HS-27A (cell line): ENCODE measurements at places on chromosomes 5 and 9.

- no peak for DNase-seq
Measured at GRCh38 chr9:113155911-113156588, 5.2 kb downstream of the SLC31A2 start.

GRCh38 chr9:34502891-34503290, 19.9 kb downstream of the ENHO start:
- no peak for DNase-seq

DNA sequence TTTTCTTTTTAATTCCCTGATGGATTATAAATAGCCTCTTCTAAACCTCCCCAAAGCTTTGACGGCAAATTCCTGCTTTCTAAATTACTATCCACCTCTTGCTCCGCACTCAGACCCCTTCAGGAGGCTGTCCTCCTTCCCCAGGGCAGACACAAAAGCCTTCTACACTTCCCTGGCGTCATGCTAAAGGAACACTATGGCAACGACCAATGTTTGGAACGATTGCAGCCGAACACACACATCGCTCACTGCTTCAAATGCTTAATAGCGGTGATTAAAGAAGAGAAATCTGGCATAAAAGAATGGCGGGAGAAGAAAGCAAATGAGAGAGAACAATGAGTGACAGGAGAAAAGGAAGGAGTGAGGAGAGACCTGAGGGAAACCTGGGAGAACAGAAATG, 297.3 kb downstream of the MLLT3 start:
- no peak for DNase-seq

DNA sequence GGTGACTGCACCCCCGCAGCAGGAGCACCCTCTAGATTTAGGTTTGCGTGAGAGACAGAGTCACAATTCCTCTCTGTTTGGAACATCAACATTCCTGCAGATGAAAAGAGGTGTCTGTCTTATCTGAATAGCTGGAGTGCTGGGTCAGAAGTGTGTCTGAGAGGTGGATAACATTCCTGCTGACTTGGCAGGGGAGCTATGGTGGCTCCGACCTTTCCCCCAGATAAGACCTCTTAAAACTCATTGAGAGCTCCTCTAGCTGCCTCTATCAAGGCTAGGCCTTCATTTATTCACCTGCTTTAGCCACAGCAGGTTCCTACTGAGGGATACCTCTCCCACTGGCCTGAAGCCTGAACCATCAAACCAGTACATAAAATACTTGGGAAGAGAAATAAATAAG, 615.5 kb downstream of the LRRC70 start:
- no peak for DNase-seq

- no peak for DNase-seq
Measured at GRCh38 chr9:115520646-115521045, 402.7 kb upstream of the TNC start.

GRCh38 chr9:93713716-93714115, 137.3 kb downstream of the PHF2 start:
- DNase-seq: no peak

- no peak for DNase-seq
Measured at GRCh38 chr5:643351-643801, 31.2 kb downstream of the CEP72 start.

DNA sequence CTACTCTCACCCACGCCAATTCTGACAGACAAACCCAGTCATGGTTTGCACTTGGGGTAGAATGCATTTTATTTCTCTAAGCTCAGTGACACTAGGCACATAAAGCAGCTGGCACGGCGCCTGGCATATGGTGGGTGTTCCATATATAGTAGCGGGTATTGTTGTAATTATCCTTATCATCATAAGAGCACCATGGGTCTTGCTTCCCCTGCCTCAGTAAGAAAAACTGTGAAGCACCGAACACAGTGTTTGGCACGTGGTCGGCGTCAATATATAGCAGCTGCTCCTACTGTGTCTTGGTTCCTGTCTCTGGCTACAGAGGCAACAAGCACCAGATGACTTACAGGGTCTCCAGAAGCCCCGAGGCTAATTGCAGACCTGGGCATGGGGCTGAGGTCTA, 194.1 kb upstream of the PANK3 start:
- no peak for DNase-seq

- no peak for DNase-seq
Measured at GRCh38 chr5:50647726-50648125, 18.7 kb upstream of the PARP8 start.

DNA sequence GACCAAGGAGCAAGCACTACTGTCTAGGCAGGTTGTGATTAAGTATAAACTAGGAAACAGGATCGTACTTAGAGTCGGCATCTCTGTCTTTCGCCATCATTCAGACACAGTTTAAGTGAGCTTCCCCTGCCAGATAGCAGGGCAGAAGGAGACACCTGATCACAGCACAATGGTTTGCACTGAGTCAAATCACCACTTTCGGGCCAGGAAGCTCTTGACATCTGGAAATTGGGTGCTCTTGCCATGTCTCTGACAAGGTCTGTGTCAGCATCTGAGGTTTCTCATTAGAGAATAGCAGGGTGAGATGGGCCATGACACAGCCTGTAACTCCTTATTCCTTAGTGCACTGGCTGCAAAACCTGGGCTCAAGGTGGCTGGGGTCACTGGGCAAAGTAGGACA, 8.3 kb downstream of the ADRB2 start:
- DNase-seq: no peak

DNA sequence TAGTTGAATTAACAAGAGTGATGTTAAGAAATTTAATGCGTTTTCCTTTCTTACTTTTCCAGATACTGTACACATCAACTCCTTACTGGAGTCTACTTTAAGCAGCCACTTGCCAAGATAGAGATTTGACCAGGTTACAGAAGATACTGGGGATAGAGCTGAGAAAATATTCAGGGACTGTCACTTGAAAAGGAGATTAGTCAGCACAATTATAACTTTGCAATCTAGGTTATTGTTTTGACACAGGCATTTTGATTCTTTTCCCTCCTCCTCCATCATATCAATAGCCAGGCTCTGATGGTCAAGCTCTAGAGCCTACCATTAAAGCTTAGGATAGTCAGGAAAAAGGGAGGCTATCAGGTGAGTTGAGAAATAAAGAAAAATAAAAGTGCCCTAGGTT, 345.9 kb upstream of the ITGA1 start:
- no peak for DNase-seq

DNA sequence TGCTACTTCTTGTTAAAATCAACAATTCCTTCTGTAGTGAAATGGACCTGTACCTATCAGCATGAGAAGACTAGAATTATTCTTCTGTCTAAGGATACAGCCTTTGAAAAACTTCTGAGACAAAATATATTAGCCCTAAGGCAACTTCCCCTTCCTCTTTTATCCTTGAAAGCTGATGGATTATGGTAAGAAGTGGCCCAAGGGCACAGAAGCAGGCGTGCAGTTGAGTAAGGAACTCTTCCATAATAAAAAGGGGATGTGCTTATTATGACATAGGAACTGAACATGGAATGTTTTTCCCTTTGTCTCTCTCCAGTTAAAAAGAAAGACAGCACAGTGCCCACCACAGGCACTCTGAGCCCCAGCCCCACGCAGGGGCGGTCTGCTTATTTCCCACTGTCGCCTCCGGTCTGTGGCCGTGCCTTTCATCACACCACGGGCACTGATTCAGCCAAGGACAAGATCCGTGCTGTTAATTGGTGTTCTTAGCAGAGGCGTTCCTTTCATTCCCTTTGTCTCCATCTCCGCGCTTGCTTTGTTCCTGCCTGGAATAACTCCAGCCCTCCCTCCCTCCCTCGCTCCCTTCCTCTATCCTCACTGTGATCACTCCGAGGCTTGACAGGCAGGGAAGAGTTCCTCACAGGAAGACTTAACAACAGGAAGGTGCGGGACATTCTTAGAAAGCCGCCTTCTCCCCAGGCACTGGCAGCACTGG, 135.9 kb upstream of the OTULINL start:
- DNase-seq: no peak

- no peak for DNase-seq
Measured at GRCh38 chr9:91727316-91727861, 222.6 kb downstream of the ROR2 start.

GRCh38 chr5:92371171-92371888, 988.2 kb upstream of the ARRDC3 start:
- DNase-seq: no peak

DNA sequence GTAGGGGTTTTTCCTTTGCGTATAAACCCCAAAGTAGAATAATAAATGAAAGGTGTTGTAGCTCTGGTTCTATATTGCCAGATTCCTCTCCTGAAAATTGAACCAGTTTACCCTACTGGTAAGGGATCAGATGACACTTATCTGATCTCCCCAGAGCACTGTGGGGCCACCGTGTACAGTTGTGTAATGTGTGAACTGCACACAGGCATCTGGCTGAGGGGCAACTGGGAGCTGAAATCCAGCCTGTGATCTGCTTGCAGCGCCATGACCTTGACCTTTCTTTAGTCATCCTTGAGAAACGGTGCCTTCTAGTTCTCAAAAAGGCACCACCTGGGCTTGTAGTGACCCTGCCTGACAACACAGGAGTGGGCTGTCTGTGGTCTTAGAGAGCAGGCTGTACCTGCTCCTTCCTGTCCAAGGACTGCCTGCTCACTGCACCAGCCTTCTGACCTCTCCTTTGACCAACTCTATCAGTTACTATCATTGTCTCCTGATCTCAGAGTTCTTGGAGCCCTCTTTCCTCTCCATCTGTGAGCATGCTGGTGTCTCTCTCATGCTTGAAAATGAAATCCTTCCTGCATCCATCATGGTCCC, 40.2 kb downstream of the PDE6A start:
- DNase-seq: no peak

- peak; percentile 68 for DNase-seq
Measured at GRCh38 chr5:111953351-111954127, 196.5 kb upstream of the NREP start.

- no peak for DNase-seq
Measured at GRCh38 chr9:100465274-100465673, 7.7 kb upstream of the TMEFF1 start.

DNA sequence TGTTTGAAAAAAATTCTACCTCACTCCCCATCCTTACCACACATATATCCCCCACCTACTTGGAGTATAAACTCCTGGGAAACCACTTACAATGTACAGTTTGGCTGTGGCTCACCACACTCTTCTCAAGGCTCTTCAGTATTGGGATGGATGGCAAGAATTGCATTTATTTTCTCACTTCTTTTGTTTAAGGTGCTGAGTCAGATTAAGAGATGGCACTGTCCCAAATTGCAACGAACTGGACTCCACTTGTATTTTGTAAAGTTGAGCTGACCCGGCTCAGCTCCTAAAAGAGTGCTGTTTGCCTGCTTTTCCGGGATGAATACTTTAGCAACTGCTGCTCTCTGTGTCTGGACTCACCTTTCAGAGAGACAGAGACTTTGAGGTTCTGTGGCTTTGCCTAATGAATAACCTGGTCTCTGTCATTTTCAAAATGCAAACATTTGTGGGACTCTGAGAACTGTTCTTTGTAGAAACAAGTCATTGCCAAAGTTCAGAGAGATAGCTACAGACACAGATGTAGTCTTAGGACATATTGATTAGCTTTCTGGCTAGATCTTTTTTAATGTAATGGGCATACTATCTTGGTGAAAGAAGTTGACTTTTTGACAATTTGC, 42.2 kb downstream of the PPP2R2B start:
- DNase-seq: no peak

GRCh38 chr5:130727830-130728229, 437.2 kb downstream of the HINT1 start:
- DNase-seq: no peak

GRCh38 chr5:170737591-170737990, 45.9 kb upstream of the GABRP start:
- no peak for DNase-seq

GRCh38 chr9:98362624-98363252, 107.3 kb upstream of the TBC1D2 start:
- no peak for DNase-seq

GRCh38 chr5:40762705-40763104, 6.9 kb upstream of the TTC33 start:
- DNase-seq: no peak

DNA sequence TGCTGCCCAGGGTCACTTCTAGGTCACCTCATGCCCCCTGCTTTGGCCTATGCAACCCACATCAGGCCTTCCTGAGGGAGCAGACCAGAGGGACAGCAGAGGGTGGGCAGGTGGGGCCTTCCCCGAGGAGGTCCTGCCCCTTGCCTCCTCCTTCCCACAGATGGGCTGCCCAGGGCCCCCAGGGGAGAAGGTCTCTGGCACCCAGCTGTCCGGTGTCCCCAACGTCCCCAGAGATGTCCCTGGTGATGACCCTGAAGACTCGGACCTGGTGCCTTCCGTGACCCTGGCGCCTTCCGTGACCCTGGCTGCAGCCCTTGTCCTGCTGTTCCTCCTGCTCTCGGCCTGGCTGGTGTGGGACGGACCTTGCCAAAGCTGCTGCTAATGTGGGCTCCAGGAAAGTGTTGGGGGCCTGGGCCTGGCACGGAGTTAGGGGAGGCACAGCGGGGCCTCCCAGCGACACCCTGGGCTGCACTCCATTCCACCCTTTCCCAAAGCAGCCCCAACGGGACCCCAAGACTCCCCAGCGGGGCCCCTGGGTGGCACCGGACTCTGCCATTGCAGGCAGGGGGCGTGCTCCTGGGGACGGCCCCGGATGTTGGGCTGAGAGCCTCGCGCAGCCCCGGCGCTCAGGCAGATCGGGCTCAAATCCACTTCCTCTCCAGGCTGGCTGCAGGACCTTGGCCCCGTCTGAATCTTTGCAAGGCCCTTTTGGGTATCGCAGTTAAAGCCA, 6.8 kb upstream of the SLC2A6 start:
- no peak for DNase-seq

DNA sequence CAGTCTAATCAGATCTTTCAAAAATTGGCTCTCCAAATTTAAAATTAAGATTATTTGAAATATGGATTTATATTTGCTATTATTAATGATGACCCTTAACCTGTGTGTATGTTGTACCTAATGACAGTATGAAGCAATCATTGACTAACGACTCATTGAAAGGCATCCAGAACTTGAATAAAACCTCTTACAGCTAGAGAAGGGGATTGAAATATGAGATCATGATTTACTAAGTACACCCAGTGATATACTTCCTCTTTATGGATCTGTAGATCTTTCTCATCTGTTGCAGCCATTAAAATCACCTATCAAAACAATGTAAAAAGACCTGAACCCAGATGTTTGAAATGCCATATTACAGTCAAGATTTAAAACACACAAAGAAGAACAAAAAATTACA, 126.5 kb downstream of the RPS23 start:
- no peak for DNase-seq

- DNase-seq: no peak
Measured at GRCh38 chr5:152801886-152802285, 396.8 kb upstream of the NMUR2 start.

DNA sequence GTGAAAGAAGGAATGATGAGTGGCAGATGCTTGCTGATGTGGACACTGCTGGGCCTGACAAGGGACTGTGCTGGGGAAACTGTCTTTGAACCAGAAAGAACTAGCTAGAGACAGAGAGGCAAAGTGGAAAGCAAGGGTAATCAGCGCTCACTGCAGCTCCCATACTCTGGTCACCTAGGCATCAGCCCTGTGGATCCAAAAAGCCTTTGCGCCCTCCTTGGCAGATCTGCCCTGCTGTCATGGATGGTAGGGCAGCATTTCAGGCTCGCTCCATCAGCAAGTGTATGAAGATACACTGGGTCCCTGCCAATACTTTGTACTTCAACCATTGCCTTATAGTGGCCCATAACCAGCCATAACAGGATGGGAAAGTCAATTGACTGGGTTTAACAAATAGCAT, 6.6 kb upstream of the ALDH1B1 start:
- no peak for DNase-seq
